A549 treated with GW870086 at 1 μM for 4 hours (cell line): ENCODE measurements at places on chromosomes 16 and 17. TPM values are rescaled to one million over a fixed set of nuclear protein-coding genes. Genes with fewer than 3 reads are reported as not detected.

KRT24 gene
- not detected in 5 replicates for total RNA-seq

SCNN1B gene
- total RNA-seq, result 0.14 to 0.47 TPM (median 0.25 TPM) in 4 of 5 replicates, not detected in the other

PRSS33 gene
- total RNA-seq, result not detected in 5 replicates

CHD9NB gene
- 0.88 to 1.6 TPM (median 1.0 TPM) in 5 replicates for total RNA-seq

ITPRIPL2 gene
- total RNA-seq, result 12.0 to 18.8 TPM (median 17.5 TPM) in 5 replicates

TBC1D3 gene
- total RNA-seq, result not detected in 5 replicates
